ENCODE measurements at places on chromosomes 3 and 15.

- DNase-seq: no peak
Measured at GRCh38 chr3:144859161-144859560, 887.5 kb downstream of the DIPK2A start.

DNA sequence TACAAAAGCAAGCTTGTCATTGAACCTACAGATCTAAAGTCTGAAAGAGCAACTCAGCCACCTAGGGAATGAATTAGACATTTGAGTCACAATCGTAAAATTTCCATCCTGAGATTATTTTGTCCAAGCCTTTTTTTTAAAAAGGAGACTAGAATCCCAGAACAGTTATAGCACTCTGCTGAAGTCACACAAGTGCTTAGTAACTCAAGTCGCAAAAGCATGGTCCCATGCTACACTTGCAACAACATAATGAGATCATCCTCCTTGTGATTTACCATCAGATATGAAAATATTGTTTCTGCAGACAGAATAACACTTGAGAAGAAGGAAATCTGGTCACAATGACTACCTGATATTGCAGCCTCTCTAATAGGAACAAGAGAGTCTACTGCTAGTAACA lies 106.7 kb downstream of the ZIC4 start:
- no peak for DNase-seq

- peak; percentile 74 for DNase-seq
Measured at GRCh38 chr3:45226206-45226915, at the start of gene TMEM158. Gene TMEM158, minus strand, starts transcription at chr3:45226287. Its CDS starts 260 bp downstream, at chr3:45226027.

DNA sequence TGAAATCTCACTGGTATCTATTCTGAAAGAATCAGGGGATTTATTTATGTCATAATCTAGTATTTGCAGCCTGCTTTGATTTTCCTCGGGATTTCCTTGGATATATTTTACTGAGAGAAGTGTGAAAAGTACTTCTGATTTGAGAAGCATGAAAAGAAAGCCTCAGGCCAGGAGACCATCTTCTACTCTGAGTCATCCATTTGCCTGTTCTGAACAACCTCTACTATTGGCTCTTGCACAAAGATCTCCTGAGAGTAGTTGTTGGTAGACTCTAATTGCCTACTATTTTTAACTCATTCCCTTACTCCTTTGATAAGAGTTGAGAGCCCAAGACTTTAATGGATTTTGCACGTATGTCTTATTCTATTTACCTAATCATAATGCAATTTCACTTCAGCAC lies 318.9 kb downstream of the BCHE start:
- no peak for DNase-seq

DNA sequence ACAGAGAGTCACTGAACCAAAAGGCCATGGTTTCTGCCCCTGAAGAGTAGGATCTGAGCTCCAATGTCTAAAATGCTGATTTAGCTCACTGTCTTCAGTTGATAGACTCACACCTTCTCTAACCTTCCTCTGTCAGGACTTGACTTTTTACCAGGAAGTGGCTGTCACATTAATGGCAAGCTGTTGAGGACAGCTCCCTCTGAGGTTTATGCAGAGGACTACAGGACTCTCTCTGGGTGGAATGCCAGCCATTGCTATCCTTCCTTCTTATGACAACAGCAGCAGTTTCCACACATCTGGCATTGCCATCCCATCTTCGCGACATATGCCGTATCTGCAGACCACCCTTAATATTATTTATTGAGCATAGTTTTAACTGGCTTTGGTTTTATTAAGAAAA lies 103.8 kb upstream of the PRICKLE2 start:
- no peak for DNase-seq

DNA sequence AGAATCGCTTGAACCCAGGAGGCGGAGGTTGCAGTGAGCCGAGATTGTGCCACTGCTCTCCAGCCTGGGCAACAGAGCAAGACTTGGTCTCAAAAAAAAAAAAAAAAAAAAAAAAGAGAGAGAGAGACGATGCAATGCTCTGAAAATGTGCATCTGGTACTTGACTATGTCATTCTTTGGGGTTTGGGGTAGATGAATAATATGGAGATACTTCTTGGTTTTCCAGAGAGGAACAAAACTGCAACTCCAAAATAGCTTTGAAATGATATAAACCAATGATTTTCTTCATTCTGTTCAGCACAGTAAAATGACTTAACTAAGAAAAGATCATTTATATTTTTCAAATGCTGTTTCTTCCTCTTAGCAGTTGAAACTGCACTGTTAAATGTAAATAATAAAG lies 158.9 kb downstream of the ISL2 start:
- no peak for DNase-seq

GRCh38 chr15:57460208-57460816 lies 84.0 kb downstream of the CGNL1 start:
- no peak for DNase-seq

- DNase-seq: no peak
Measured at GRCh38 chr3:147921051-147921450, 511.9 kb downstream of the ZIC1 start.

DNA sequence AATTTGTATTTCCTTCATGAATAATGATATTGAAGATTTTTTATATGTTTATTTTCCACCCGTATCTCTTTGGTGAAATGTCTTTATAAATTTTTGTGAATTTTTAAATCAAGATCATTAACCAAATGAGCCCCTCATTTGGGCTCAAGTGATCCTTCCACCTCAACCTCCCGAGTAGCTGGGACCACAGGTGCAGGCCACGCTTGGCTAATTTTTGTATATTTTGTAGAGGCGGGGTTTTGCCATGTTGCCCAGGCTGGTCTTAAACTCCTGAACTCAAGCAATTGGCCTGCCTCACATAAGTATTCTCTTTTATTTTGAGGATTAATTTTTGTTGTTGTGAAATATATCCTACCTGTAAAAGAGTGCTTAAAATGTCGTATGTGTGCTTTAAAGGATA lies 4.9 kb downstream of the BBS4 start:
- DNase-seq: no peak

DNA sequence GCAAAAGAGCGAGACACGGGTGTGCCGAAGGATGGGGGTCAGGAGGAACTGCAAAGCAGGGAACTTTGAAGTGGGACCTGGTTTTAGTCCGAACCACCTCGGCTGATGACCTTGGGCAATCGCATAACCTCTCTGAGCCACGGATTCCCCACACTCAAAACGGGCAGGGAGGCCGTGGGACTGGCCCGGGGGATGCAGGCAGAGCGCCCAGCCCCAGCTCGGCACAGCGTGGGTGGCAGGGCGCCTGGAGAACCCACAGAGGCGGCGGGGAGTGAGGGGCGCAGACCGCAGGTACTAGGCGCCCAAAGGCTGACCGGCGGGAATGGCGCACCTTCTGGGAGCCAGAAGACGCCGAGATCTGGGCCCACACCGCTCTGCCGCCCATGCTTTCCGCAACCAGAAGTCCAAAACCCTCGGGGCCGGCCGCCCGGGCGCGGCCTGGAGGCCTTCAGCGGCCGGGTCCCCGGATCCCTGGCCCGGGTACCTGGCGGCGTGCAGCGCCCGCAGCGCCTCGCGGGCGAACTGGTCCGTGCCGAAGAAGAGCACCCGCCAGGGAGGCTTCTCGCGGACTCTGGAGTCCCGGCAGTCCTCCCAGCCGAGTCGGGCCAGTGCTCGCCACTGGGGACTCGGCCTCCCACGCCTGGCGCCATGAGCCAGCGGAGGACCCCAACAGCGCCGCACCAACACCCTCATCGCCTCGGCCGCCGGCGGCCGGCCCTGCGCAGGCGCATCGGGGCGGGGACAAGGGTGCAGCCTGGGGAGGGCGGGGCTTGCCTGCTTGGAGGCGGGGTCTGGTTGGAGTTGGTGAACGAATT lies at the start of gene MTFMT:
Gene MTFMT, minus strand, starts transcription at position 719 of the 815 bp plus-strand sequence. Its CDS starts 26 bp downstream, at position 693.
- peak; percentile 97 for DNase-seq

DNA sequence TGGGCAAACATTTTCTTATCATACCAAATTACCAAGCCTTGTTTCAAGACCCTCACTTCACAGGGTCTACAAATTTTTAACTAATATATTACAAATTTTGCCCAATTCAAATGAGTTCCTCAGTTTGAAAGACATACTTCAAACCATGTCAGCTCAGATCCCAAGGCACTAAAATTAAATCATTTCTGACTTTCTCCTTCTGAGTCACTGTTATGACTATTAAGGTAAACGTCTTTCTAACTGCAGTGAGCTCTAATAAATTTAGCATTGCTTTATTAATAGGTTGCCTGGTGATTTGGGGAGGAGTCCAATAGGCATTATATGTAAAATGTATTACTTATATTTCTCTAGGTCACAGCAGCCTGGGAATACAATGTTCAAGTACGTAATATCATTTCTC lies 158.2 kb upstream of the ARHGEF26 start:
- DNase-seq: no peak

DNA sequence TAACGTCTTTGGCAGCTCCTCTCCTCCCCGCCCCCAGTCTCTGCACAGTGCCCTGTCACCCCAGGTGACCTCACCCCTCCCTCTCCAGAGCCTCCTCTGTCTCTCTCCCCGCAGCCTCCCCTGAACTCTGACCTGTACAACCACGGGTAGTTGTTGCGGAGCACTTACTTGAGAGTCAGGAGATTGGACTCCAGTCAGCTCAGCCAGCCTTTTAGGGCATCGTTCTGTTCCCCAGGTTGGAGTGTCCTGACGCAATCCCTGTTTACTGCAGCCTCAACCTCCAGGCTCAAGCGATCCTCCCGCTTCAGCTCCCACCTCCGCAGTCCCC lies 177.7 kb downstream of the UACA start:
- DNase-seq: no peak

- no peak for DNase-seq
Measured at GRCh38 chr3:186185194-186185787, 76.4 kb upstream of the ETV5 start.

DNA sequence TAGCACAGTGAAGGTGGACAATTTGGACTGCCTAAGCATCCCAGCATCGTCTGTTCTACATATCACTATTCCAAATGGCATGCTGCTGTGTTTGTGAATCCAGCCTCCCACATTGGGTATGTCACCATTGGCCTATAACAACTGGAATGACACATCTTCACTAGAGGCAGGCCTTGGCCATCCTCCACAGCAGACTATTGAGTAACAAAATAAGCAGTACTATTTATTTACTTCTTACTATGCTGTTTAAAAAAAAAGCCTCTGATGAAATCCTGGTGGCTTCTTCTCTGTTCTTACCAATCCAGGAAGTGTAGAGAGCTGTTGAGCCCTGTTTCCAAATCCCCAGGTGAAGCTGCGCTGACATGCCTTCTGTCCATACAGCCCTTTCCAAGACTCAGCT lies 30.6 kb upstream of the CERS3 start:
- DNase-seq: no peak

GRCh38 chr3:57896691-57897090 lies 111.5 kb upstream of the FLNB start:
- DNase-seq: no peak

GRCh38 chr3:15542614-15543013 lies 21.1 kb upstream of the COLQ start:
- DNase-seq: no peak

GRCh38 chr3:114942773-114943172 lies 204.3 kb downstream of the ZBTB20 start:
- DNase-seq: no peak

DNA sequence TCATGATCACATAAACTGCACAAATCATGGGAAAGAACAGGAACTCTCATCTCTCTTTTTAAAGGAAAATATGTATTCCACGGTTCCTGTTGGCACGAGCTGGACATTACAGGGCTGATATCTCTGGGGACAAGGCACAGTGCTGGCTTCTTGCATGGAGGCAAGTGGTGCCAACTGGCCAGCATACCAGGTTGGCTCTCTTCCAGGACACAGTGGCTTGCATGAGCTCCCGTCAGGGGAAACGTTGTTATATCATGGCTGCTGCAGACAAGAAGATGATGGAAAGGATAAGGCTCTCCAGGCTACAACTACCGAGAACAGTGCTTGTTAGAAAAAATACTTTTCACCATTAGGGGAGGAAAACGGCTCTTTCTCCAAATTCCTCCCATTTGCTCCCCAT lies 283.9 kb downstream of the RORA start:
- no peak for DNase-seq

DNA sequence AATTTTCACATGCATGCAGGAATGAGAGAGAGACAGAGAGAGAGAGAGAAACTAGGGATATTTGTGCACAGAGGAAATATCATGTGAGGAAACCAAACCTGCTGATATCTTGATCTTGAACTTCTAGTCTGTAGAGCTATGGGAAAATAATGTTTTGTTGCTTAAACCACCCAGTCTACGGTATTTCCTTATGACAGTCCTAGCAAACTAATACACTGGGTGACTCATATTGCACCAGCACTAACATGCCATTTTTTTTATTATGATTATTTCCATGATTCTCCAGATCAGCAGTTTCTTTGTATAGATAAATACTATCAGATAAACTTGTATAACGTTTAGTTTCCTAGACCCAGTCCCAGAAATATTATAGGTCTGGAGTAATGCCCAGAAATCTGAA lies 1259.0 kb downstream of the ZPLD1 start:
- DNase-seq: no peak

DNA sequence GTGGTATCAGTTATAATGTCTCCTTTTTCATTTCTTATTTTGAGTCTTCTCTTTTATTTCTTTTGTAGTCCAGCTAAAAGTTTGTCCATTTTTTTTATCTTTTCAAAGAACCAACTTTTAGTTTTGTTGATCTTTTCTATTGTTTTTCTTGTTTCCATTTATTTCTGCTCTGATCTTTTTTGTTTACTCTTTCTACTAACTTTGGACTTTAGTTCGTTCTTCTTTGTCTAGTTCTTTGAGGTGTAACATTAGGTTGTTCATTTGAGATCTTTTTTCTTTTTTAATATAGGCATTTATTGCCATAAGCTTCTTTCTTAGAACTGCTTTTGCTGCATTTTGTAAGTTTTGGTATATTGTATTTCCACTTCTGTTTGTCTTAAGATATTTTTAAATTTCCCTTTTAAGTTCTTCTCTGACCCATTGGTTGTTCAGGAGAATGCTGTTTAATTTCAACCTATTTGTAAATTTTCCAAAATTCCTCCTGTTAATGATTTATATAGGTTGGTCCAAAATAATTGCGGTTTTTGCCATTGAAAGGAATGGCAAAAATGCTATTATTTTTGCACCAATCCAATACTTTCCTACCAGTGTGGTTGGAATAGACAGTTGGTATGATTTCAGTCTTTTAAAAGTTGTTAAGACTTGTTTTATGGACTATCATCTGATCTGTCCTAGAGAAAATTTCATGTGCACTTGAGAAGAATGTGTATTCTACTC lies 51.2 kb downstream of the KAT2B start:
- DNase-seq: no peak

- DNase-seq: no peak
Measured at GRCh38 chr3:166114448-166114847, 277.2 kb upstream of the BCHE start.

GRCh38 chr3:150342896-150343467 lies 65.1 kb upstream of the TSC22D2 start:
- DNase-seq: no peak

DNA sequence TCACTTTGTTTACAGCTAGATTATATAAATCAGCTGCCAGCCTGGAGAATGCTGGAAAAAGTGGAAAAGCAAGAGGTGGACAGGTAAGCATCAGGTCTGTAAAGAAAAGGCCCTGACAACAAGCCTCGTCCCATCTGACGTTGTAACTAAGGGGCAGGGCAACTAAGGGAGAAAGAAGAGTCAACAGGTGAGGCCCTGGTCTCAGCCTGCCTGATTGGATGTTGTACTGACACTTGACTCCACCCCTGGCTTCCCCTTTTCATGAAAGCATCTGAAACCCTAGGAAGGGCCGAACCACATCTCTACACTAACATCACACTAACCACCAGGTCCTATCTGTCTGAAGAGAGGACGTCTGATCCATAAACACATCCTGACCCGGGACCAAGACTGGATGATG lies 357.6 kb upstream of the CFAP20DC start:
- no peak for DNase-seq

- no peak for DNase-seq
Measured at GRCh38 chr15:101439285-101439919, 50.1 kb downstream of the PCSK6 start.

- DNase-seq: no peak
Measured at GRCh38 chr15:40823572-40824343, 4.8 kb downstream of the PPP1R14D start.

GRCh38 chr15:74792227-74793016 lies 10.5 kb downstream of the CSK start:
- no peak for DNase-seq

Data from stimulated activated CD8-positive, alpha-beta memory T cell treated with anti-CD3 and anti-CD28 coated beads, Interleukin-4, amount 100 ng/mL, for 24 hours (primary cell).